ENCODE measurements at places on chromosomes 6 and 20. TPM values are rescaled to one million over a fixed set of nuclear protein-coding genes. Genes with fewer than 3 reads are reported as not detected.
A peak's percentile ranks its signal among the peaks of the same experiment; 100 is the strongest.

DNA sequence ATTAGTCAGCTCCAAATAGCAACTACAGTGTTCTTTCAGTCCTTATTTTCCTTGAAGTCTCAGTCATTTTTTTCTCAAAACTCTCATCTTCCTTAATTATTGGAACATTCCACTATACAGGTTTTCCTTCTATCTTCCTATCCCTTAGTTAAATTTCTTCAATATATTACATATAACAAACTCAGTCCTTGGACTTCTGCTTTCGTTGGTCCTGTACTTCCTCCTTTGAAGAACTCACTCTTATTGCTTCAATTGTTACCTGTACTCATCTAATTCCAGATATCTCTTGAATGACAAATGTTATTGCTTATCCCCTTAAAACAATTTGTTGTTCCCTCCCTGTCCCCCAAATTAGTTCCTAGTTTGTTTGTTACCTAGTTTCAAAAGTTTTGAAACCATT lies 67.7 kb upstream of the NOTCH4 start:
- no peak overlapping the region for H3K27ac ChIP-seq
- H3K27me3 ChIP-seq = peaks cover 61% of the 10 kb centered on the region
- no peak for DNase-seq
- no peaks in the 10 kb centered on the region for H3K36me3 ChIP-seq
- no peak overlapping the region for H3K4me3 ChIP-seq

- H3K4me1 ChIP-seq = peaks cover 19% of the 10 kb centered on the region
- peaks cover 20% of the 10 kb centered on the region for H3K27me3 ChIP-seq
- no peak for DNase-seq
- no peaks in the 10 kb centered on the region for H3K36me3 ChIP-seq
- H3K27ac ChIP-seq = no peak overlapping the region
- H3K4me3 ChIP-seq = no peak overlapping the region
These were observed 9.6 kb downstream of the FNDC1 start for GRCh38 chr6:159178847-159179246.

GRCh38 chr6:168462289-168462853 lies 21.4 kb downstream of the SMOC2 start:
- H3K4me3 ChIP-seq = no peak overlapping the region
- no peak overlapping the region for H3K27ac ChIP-seq
- H3K4me1 ChIP-seq = no peaks in the 10 kb centered on the region

DNA sequence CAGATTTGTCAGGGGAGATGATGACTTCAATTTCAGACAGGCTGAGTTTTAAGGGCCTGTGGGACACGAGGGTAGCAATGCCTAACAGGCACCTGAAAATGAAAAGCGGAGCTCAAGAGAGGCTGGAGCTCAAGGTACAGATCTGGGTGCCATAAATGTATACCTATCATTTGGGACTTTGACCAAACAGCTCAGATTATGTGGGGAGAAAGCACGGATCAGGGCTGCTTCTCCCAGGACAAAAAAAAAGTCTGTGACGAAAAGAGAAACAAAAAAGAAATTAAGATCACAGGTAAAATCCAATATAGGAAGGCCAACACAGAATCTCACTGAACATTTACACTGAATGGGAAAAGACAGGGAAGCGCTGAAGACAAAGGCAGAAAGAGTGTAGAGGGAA lies 1.9 kb downstream of the PRELID3B start:
- no peaks in the 10 kb centered on the region for H3K27me3 ChIP-seq
- peaks cover 40% of the 10 kb centered on the region for H3K36me3 ChIP-seq
- H3K27ac ChIP-seq = peak overlapping the region; percentile 68
- H3K4me1 ChIP-seq = peaks cover 67% of the 10 kb centered on the region
- DNase-seq = no peak
- H3K4me3 ChIP-seq = peak overlapping the region; percentile 90

GRCh38 chr20:10853731-10854130 lies 179.9 kb upstream of the JAG1 start:
- no peaks in the 10 kb centered on the region for H3K27me3 ChIP-seq
- no peak overlapping the region for H3K4me3 ChIP-seq
- H3K4me1 ChIP-seq = no peaks in the 10 kb centered on the region

DNA sequence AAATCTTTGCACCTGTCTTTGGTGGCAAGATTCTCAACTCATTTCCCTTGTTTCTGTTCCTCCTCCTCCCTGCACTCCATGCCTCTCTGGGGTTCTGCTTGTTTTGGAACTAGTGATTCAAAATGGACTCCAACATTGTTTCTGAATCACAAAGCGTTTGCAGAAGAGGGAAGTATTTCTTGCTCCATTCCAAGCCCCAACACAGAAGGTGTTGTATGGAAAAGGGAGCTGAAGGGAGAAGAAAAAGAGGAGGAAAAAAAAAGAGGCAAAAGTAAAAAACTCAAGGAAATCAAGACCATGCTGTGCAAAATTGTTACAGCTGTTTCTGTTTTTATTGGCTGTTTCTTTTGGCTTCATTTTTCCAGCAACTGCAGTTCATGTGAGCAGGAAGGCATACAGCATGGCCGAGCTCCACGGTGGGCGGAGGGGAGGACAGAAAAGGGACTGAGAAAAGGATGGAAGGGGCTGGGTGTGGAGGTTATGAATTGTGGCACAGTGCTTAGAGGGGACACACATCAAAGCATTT lies 66.9 kb upstream of the PRL start:
- no peak overlapping the region for H3K27ac ChIP-seq
- H3K27me3 ChIP-seq = no peaks in the 10 kb centered on the region
- no peaks in the 10 kb centered on the region for H3K36me3 ChIP-seq
- H3K4me3 ChIP-seq = no peak overlapping the region
- no peak for DNase-seq

DNA sequence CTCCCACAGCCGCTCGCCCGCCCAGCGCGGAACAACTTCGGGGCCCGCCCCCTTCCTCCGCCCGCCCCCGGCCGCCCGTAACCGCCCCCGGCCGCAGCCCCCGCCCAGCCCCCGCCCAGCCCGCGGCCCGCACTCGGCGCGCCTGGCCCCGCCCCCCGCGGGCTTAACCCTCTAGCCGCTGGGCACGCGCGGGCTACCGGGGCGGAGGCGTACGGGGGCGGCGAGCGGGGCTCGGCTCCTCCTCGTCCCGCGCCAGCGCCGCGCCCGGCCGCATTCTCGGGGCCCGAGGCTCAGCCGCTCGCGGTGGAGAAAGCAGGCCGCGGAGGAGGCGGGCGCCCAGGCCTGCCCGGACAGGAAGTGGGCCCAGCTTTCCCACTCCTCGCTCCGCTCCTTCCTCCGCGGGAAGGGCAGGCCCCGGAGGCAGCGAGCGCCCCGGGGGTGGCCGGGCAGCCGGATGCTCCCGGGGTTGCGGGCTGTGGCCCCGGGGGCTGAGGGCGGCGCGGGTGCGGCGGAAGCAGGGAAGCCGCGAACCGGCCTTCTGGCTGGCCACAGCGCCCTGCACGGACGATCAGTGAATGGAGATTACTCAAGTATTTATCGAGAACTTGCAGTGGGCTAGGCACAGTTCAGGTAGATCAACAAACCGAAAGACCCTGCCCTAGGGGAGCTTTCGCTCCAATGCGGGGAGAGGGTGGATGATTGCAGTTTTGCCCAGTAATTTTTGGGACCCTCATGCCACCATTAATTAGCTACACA lies at the start of gene TRAM2:
TSS of gene TRAM2 (minus strand) at position 39 of the 756 bp plus-strand sequence. CDS start 145 bp downstream, outside the sequence.
- H3K4me3 ChIP-seq = peak within 1 kb of the TSS; percentile 74
- peak within 1 kb of the TSS; percentile 70 for H3K27ac ChIP-seq
- peaks cover 3% of the 10 kb centered on the region for H3K36me3 ChIP-seq
- H3K27me3 ChIP-seq = no peaks in the 10 kb centered on the region
- peaks cover 45% of the 10 kb centered on the region for H3K4me1 ChIP-seq

DNA sequence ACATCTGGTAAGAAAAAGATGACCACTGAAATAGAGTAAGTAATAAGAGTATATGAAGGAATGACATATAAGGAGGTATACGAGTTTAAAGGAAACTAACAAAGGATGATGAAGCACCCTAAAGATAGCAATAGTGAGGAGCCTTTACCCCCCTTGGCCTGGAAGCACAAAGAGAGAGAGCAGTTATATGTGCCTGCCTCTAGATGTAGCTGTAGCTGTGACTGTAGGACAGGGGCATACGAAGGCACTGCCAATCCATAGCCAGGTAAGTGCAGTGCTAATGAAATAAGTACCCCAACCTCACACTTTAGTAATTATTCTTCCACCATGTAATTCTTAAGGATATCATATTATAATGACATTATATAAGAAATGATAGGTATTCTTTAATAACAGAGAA lies 90.1 kb upstream of the FKBP1C start:
- no peaks in the 10 kb centered on the region for H3K36me3 ChIP-seq
- no peaks in the 10 kb centered on the region for H3K4me1 ChIP-seq
- no peak overlapping the region for H3K27ac ChIP-seq
- H3K4me3 ChIP-seq = no peak overlapping the region
- DNase-seq = no peak

DNA sequence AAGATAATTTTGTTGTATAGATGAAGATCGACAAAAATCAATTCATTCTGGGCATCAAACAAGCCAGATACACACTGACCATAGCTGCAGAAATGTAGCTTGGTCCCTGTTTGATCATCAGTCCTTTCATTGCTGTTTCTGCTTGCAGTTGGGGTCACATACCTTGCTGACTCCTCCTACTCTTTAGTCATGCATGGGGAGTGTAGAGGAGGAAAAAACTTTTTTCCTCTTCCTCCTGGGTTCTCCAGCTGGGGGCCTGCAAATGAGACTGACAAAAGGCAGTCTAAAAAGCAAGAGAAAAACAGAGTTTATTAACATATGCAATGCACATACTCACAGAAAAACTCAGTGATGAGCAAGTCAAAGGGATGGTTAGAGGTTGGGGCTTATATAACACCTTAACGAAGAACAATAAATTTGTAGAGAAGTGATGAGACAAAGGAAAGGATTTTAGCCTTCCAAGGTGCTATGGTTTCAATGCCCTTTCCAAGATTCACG lies 105.8 kb downstream of the QRSL1 start:
- H3K27me3 ChIP-seq = peaks cover 28% of the 10 kb centered on the region
- H3K36me3 ChIP-seq = no peaks in the 10 kb centered on the region
- no peak for DNase-seq
- no peak overlapping the region for H3K27ac ChIP-seq

GRCh38 chr20:16490696-16491095 lies 82.6 kb downstream of the KIF16B start:
- no peak for DNase-seq
- peak overlapping the region; percentile 50 for H3K27ac ChIP-seq
- H3K4me1 ChIP-seq = peaks cover 13% of the 10 kb centered on the region
- no peak overlapping the region for H3K4me3 ChIP-seq
- H3K36me3 ChIP-seq = peaks cover 2% of the 10 kb centered on the region

- H3K27ac ChIP-seq = no peak overlapping the region
- H3K4me1 ChIP-seq = no peaks in the 10 kb centered on the region
- no peaks in the 10 kb centered on the region for H3K27me3 ChIP-seq
- peaks cover 35% of the 10 kb centered on the region for H3K36me3 ChIP-seq
- H3K4me3 ChIP-seq = no peak overlapping the region
- no peak for DNase-seq
These were observed 69.6 kb downstream of the C6orf52 start for GRCh38 chr6:10624836-10625235.

GRCh38 chr6:93799226-93799625 lies 379.9 kb upstream of the EPHA7 start:
- H3K36me3 ChIP-seq = no peaks in the 10 kb centered on the region
- H3K27me3 ChIP-seq = no peaks in the 10 kb centered on the region
- no peaks in the 10 kb centered on the region for H3K4me1 ChIP-seq

The ADGRF5 gene
- not detected for total RNA-seq

The FOXF2 gene
- total RNA-seq = not detected

The RAMACL gene
- 0.32 TPM for total RNA-seq

The SAMD10 gene
- total RNA-seq = 17.2 TPM

The PRPH2 gene
- total RNA-seq = not detected

The KIF25 gene
- not detected for total RNA-seq

The CCHCR1 gene
- total RNA-seq = 43.4 TPM

The BCKDHB gene
- total RNA-seq = 16.4 TPM

The ARMC2 gene
- total RNA-seq = 10.0 TPM
